Activated naive CD4-positive, alpha-beta T cell treated with anti-CD3 and anti-CD28 coated beads, Interleukin-2, amount 50 U/mL, for 72 hours (primary cell): ENCODE measurements at places on chromosomes 16 and 17. TPM values are rescaled to one million over a fixed set of nuclear protein-coding genes. Genes with fewer than 3 reads are reported as not detected.

DNA sequence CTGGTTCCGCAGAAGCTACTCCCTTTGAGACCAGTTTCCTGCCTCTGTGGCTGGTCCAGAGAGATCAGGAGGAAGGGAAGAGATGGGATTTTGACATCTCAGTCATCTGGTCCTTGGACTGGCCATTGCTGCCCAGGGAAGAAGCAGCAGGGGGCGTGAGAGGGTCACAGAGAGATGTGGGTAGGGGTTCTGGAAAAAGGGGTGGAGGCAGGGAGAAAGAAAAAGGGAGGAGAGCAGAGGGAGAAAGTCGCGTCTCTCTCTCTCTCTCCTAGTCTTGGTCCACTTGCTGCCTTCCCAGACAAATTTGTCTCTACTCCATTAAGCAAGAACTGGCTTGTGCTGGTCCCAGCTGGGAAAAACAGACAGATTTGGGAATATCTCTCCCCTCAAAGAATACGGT is 4.4 kb downstream of the SHBG start:
- no peak for DNase-seq

GRCh38 chr17:66432996-66433551 is 130.7 kb downstream of the PRKCA start:
- DNase-seq, result no peak

- DNase-seq, result no peak
These were observed 11.7 kb upstream of the TMIGD1 start for GRCh38 chr17:30345527-30346075.

DNA sequence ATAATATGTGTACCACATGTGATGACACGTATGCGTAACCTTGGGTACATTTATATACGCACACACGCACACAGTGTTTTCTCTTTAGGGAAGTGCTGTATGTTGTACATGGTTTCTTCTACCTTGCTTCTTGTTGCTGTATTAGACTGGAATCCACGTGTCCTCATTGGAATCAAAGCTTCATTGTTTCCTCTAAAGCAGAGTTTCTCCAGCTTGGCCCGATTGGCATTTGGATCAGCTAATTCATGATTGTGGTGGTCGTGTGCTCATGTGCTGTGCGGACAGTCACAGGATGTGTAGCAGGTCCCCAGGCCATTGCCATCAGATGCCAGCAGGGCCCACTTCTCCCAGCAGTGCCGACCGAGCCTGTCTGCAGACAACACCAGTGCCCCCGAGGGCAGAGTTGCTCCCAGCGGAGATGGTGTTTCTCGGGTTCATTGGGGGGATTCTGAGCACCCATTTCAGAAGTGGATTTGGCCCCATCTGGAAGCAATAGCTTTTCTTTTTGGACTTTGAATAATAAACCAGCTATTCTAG is 148.4 kb downstream of the RPTOR start:
- no peak for DNase-seq

- no peak for DNase-seq
These were observed 25.2 kb upstream of the SMPD3 start for GRCh38 chr16:68473358-68474070.

TMEM238L gene
- not detected for total RNA-seq
